Cerebellar nuclear complex (tissue), 1 donor: ENCODE measurements at places on chromosomes 13 and 19.

DNA sequence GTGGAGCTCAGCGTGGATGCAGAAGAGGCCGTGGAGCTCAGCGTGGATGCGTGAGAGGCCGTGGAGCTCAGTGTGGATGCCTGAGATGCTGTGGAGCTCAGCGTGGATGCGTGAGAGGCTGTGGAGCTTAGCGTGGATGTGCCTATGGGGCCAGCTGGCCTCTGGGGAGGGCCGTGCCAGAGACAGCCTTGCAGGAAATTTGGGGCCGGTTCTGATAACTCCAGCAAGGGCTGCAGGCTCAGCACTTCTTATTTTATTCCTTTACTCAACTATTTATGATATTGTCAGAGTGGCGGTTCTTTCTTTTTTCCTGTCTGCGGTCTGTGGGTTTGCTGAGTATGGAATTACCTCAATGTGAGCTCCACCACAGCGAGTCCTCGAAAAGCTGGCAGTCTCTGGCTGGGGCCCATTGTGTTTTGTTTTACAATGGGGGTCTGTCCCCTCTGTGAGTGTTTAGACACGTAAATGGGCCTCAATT lies 17.8 kb upstream of the TMEM255B start:
- DNase-seq, result no peak

GRCh38 chr19:46515879-46516350 lies 20.2 kb upstream of the PNMA8B start:
- no peak for DNase-seq

- no peak for DNase-seq
Observed at GRCh38 chr19:45175515-45176345, 2.3 kb downstream of the TRAPPC6A start.

DNA sequence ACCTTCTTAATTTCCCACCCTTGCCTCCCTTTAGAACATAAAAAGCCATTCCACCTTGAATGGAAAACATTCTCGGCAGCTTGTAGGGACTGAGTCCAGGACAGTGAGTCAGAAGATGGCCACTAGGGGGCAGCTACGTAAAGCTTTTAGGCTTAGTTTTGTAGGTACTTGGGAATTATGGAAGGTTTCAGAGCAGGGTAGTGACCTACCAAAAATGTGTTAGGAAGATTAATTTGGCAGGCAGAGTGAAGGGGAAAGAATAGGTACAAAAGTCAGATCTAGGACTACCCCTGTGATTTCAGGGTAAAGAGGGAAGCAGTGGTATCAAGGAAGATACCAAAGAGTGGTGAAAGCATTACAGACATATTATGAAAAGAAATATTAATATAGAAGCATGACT lies 198.4 kb downstream of the NDFIP2 start:
- DNase-seq, result no peak

GRCh38 chr19:3507371-3508120 lies 1.4 kb downstream of the FZR1 start:
- DNase-seq, result no peak

- no peak for DNase-seq
Observed at GRCh38 chr19:14361824-14362223, 19.4 kb upstream of the ADGRE5 start.

DNA sequence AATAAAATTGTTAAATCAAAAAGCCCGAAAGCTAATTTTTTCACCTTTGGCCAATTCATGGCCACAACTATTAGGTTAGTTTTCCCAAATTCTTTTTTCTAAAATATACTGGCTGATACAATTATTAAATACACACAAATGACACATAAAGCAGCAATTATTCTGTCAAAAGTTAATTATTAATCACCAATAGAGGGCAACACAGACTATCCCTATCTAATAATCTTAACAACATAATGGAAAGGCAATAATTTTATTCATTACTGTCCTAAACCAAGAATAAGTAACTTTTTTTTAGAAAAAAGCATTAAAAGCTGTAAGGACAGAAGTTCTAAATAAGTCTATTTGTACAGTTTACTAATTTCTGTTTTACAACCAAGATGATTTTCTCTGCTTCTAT lies 51.7 kb downstream of the KATNAL1 start:
- no peak for DNase-seq

GRCh38 chr13:34897220-34897619 lies 44.9 kb upstream of the NBEA start:
- DNase-seq, result no peak

GRCh38 chr13:108376308-108376707 lies 106.8 kb downstream of the TNFSF13B start:
- no peak for DNase-seq

DNA sequence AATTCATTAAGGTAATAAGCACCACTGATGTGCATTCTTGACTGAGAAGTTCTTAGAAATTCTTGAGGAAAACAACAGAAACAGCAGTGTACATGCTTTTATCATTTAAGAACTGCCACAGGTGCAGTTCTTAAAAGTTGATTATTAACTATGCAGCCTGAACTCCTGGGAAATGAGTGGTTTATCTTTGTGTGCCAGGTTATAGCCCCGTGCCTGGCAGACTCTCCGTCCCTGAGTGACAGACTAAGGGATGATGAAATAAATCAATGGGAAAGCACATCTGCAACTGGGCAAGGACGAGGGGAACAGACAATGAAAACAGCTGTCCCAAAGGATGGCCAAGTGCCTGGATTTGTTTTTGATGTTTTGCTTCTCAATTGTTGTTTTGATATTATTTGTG lies 84.4 kb upstream of the SPATA13 start:
- DNase-seq, result no peak

GRCh38 chr13:48184260-48184659 lies 48.7 kb upstream of the ITM2B start:
- peak; percentile 29 for DNase-seq

DNA sequence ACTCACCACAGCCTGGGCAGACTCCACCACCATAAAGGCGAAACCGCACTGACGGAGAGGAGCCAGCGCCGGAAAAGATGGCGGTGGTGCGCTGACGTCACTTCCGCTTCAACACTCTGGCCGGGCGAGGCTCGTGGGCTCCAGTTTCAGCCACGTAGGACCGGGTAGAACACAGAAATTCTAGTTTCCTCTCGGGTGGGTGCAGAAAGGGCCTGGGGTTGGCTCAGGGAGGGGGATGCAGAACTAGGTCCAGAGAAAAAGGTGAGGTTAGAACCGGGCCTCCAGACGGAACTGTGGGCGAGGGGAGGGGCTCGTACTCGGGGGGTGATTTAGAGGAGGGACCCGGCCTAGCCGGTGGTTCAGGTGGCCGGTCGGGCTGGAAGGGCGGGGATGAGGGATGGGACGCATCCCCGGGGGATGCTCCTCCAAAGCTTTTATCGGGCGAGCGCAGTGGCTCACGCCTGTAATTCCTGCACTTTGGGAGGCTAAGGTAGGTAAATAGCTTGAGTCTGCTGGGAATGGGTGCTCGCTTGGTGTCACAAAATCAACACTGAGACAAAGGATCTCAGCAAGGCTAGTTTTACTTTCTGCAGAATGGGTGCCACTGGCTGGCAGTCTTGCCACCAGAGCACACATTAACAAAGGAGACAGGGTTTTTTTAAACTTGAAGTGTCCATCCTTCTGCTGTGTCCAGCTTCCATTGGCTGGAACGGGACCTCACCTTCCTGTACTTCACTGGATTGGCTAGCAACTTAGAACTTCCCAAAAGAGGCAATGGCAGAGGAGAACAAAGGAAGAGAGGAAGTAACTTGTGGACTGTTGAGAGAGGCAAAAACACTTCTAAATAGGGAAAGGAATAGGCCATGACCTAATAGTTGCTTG lies at the start of gene ZNF561:
TSS of gene ZNF561 (minus strand) at position 77 of the 882 bp plus-strand sequence. CDS start 1,776 bp downstream, outside the sequence.
- no peak for DNase-seq

DNA sequence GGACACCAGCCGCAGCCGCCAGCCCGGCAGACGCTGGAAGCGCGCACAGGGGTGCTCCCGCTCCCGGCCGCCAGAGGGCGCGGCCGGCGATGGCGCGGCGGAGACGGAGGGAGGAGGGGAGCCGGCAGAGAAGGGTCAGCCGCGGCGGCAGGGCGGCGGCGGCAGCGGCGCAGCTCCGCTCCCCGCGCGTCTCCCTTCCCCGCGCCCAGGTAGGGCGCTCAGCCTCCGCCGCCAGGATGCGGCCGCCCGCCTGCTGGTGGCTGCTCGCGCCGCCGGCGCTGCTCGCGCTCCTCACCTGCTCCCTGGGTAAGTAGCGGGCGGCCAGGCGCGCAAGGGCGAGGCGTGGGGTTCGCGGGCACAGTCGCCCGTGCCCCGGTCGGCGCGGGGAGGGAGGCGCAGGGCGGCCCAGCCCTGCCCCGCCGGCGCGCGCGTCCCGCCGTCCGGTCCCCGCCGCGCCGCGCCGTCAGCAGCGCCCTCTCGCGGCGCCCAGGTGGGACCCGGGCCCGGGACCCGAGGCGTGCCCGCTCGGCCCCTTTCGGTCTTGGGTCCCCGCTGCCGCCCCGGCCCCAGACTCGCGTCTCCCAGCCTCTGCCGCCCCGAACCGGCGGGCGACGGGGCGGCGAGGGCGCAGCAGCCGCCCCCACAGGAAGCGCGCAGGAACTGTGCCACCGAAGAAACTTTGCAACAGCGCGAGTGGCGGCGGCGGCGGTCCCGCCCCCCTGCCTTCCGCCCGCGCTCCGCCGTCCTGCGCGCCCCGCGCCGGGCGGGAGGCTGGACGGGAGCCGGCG lies at the start of gene B3GLCT:
TSS of gene B3GLCT (plus strand) at position 127 of the 788 bp plus-strand sequence. CDS start at position 237, 110 bp downstream.
- DNase-seq, result peak; percentile 7

GRCh38 chr19:41705393-41706174 lies 2.8 kb upstream of the CEACAM5 start:
- DNase-seq, result no peak

DNA sequence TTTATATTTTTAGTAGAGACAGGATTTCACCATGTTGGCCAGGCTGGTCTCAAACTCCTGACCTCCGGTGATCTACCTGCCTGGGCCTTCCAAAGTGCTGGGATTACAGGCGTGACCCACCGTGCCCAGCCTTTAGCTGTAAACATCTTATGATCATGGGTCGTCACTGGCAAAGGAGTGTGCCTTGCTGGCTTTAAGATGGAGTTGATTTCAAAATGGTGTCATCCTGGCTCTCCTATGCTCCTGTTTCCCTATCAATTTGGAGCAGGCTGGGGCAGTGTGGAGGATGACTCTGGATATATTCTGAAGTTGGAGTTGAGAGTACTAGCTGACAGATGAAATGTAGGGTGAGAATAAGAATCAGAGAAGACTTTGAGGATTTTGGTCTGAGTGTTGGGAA lies 18.4 kb upstream of the ATP8A2 start:
- DNase-seq, result no peak

- DNase-seq, result no peak
Observed at GRCh38 chr19:12899891-12900518, 9.0 kb downstream of the GCDH start.

- no peak for DNase-seq
Observed at GRCh38 chr13:91557328-91558090, 159.1 kb downstream of the GPC5 start.

- DNase-seq, result no peak
Observed at GRCh38 chr13:91072486-91072885, 275.0 kb upstream of the MIR17HG start.

DNA sequence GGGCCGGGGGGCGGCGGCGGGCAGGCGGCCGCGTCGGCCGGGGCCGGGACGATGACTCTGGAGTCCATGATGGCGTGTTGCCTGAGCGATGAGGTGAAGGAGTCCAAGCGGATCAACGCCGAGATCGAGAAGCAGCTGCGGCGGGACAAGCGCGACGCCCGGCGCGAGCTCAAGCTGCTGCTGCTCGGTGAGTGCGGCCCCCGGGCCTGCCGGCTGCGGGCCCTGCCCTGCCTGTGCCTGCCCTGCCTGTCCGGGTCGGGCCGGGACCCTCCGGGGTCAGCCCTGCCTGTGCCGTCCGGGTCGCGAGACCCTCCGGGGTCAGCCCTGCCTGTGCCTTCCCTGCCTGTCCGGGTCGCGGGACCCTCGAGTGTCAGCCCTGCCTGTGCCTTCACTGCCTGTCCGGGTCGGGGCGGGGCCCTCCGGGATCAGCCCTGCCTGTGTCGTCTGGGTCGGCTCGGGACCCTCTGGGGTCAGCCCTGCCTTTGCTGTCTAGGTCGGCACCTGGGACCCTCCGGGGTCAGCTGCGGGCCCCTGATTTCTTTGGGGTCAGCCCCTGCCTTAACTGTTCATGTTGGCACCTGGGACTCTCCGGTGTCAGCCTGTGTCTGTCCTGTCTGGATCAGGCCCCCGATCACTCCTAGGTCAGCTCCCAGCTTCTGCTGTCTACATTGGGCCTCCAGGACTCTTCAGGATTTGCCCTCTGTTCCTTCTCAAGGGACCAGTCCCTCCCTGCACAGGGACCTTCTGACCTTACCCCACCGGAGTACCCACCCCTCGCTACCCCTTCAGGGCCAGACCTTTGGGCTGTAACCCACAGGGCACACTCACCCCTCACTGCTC lies 659 bp downstream of the GNA11 start:
- no peak for DNase-seq

DNA sequence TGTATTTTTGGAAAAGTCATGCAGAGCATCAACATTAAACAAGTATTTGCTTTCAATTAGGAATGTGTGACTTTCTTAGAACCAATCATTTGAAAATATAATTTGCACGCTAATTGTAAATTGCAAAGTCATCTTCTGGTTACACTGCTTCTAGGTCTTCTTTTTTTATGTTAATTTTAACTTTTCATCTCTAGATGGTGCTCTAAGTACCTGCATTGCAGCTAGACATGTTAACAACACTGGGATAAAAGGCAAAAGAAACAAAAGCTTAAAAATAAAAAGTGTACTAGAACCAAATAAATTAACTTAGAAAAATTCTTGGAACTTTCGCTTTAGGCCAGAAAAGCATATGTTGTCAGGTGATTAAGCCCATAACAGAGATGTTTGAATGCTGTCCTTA lies 2758.2 kb downstream of the PCDH9 start:
- no peak for DNase-seq

- no peak for DNase-seq
Observed at GRCh38 chr13:113077566-113077952, 28.0 kb upstream of the F7 start.

GRCh38 chr19:50818859-50819472 lies 4.6 kb downstream of the KLK1 start:
- no peak for DNase-seq
